ENCODE measurements at places on chromosomes 16 and 17. TPM values are rescaled to one million over a fixed set of nuclear protein-coding genes. Genes with fewer than 3 reads are reported as not detected.

PIK3R6 gene
- 4.7 TPM for polyA plus RNA-seq

- DNase-seq: no peak
These were observed 118.8 kb upstream of the FOXF1 start for GRCh38 chr16:86391486-86391885.

CACNB1 gene
- polyA plus RNA-seq: 41.8 TPM

IL21R gene
- 0.93 TPM for polyA plus RNA-seq

DHRS7C gene
- polyA plus RNA-seq: 0.18 TPM

IRF8 gene
- 15.0 TPM for polyA plus RNA-seq

GRCh38 chr17:65749479-65749878 lies 188.0 kb upstream of the AXIN2 start:
- DNase-seq: no peak

GRCh38 chr17:53420035-53420641 lies 402.6 kb upstream of the KIF2B start:
- DNase-seq: no peak

- DNase-seq: no peak
These were observed 35.5 kb downstream of the UBN1 start for GRCh38 chr16:4882633-4883285.

CCL7 gene
- not detected for polyA plus RNA-seq

DNA sequence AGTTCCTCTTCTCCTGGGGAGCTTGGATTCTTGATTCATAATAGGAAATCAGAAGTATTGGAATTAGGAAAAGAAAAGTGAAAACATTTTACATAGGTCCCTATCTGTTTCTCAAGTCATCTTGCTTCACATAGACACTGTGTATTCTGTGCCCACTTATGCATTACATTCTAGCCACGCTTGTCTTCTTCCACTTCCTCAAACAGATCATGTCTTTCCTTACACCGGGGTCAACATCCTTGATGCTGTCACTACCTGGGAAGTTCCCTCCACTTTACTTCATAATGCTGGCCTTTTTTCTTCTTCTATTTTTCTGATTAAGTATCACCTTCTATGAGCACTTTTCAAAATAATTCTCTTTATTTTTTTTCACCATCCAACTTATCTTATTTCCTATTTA lies 606.4 kb upstream of the CDH8 start:
- no peak for DNase-seq

Measured in spinal cord (tissue), 10 donors.